ENCODE measurements at places on chromosomes 2 and 18.

DNA sequence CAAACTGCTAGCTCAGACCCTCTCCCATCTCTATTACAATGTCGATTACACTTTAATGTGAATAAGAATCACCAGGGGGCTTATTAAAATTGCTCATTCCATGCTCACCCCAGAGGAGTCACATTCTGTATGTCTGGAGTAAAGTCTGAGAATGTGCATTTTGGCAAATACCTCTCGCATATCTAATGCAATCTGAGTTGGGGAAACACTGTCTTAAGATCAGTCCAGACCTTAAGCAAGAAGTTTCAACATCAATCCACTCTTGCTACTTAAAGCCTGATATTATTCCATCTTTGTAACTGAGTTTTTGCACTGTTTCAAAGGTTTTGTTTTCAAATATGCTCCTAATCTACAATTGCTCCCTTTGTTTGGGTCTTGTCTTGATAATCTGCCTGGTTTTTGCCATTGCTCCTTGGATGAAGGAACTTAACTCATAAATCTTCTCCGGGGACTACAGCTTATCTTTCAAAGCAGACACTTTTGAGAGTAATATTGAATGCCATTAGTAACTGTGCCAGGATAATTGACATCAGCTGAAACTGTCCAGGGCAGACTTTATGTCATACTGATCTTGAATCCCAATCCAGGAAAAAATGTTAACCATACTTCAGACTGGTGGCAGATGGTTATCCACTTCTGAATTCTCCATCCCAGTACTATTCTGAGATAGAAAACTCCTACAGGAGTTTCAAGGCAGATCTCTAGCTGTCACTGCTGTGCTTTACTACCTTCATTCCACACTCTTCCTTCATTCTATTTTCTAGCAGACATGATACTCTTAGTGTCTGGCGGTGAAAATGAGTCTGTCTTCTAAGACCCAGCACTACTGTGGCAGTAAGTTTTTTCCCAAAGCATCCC, 200.9 kb downstream of the ERBB4 start:
- DNase-seq = no peak

- no peak for DNase-seq
These were observed 18.0 kb upstream of the LBH start for GRCh38 chr2:30213326-30213725.

DNA sequence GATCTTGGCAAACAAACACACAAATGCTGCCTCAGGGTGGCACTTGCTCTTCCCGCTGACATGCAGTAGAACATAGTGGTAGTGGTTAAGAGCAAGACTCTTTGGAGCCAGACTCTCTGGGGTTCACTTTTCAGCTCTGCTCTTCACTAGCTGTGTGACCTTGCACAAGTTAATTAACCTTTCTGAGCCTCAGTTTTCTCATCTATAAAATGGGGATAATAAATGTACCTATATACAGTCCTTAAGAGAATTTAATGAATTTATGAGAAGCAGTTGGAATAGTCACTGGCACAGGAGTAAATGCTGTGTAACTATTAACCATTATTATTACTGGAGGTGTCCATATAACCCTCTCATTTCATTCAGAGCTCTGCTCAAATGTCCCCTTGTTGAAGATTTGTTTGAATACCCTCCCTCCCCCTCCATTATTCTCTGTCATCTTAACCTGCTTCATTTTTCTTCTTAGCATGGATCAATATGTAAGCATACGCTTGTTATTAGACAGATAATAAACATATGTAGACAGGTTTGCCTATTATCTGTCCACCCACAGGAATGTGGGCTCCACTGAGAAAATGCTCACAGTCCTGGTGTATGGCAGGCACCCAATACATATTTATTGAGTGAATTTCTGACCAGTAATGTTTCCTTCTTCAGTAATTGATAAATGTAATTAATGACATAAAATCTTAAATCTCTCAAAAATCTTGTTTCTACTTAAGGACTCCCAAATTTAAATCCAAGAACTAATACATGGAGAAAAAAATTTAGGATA, 64.5 kb downstream of the TSPYL6 start:
- DNase-seq = no peak

GRCh38 chr2:27990030-27990590, 99.6 kb downstream of the BABAM2 start:
- no peak for DNase-seq

DNA sequence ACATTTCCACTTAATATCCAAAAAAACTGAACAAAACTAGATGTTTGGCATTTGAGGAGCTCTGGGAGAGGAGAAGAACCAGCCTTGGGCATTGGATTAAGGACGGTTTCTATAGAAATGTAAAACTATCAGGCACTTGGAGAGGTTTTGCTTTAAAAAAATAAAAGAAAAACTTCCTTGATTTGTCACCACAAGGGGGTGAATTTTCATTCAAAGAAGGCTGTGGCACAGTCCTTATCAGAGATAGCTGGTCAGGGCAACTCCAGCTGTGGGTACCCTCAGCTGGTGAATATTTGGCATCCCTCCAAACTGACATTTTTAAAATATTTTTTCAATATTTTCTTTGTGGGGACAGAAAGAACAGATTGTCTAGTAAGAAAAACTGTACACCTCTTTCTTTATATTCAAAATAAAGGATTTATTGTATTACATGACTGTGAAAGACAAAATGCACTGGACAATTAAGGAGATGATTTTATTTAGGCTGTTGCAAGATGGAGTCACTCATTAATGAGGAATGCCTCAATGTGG, 46.1 kb upstream of the TBC1D8 start:
- DNase-seq = no peak

- no peak for DNase-seq
These were observed 6.3 kb downstream of the ADRA2B start for GRCh38 chr2:96109931-96110511.

DNA sequence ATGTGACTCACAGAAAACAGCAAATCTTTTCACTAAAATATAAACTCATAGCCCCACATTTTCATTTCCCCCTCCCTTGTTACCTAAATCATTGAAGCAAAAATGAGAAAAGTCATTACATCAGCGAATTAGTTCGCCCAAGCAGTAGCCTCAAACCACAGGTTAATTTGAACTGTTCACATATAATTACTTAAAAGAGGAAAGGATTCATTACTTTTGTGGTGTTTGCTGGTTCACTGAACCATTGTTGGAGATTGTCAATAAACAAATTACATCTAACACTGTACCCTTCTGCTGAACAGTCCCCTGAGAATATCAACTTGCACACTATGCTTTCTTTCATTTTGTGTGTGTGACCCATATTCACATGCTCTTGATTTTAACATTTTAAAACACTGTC, 238.7 kb downstream of the ERBB4 start:
- no peak for DNase-seq

GRCh38 chr2:17816396-17817245, at the start of gene MSGN1:
TSS of gene MSGN1 (plus strand) at chr2:17816460. CDS start at chr2:17816519, 59 bp downstream.
- no peak for DNase-seq

DNA sequence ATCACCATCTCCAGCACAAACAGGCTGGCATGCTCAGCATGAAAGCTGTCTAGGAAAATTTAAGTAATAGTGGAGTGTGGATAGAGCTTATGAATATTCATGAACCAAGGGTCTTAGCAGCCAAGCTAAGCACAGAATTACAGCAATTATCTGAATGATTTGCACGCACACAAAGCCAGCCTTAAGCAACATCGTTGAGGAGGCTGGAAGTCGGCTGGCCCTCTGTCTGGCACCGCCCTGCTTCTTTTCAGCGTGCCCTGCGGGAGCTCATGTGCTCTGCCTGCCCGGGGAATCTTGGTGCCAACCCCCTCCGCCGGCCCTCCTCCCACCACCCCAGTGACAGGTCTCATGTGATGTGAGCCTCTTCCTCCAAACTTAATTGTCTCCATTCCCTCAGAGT, 540.1 kb downstream of the CMPK2 start:
- no peak for DNase-seq

DNA sequence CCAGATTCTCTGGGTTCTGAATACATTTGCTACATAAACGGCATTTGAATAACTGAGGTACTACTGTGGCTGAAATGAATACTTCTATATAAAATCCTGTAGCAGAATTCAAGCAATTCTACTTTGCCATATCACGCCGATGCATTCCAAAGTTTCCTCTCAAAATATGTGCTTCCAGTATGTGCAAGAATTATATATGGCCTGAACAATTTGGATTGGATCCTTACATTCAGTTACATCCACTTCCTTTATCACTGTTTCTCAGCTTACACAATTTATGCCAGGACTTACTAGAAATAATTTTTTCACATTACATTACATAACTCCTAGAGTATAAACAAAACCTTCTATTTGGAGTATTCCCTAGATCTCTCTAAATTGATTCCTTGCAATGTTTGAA, 46.3 kb upstream of the STAT4 start:
- no peak for DNase-seq

GRCh38 chr2:2041256-2041824, 289.7 kb downstream of the MYT1L start:
- DNase-seq = no peak

GRCh38 chr18:49082714-49083688, 132.2 kb upstream of the SMAD7 start:
- no peak for DNase-seq
